Urothelium cell line (cell line): ENCODE measurements at places on chromosomes 3 and 15.
A peak's percentile ranks its signal among the peaks of the same experiment; 100 is the strongest.

DNA sequence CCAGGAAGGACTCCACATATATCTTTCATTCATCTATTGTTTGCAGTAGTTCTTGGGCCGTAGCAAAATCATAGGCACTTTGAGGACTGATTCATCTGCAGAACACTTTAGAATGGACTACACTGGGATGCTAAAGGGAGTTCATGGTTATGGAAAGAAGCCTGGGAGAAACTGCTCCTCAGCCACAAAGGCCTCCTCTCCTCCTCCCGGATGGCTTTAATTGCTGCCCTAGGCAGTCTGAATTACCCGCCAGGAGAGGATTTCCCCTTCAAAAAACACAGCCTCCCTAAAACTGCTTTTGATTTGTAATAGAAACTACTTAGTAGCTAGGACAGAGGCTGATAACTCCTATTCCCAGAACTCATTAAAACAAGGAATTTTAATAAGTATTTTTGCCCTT, 4.6 kb downstream of the TMEM266 start:
- DNase-seq: no peak

- DNase-seq: no peak
Measured at GRCh38 chr3:185311991-185312390, 50.9 kb upstream of the MAP3K13 start.

GRCh38 chr3:192905980-192906678, 11.5 kb downstream of the MB21D2 start:
- DNase-seq: no peak

- DNase-seq: no peak
Measured at GRCh38 chr15:69156736-69157381, 3.6 kb upstream of the GLCE start.

DNA sequence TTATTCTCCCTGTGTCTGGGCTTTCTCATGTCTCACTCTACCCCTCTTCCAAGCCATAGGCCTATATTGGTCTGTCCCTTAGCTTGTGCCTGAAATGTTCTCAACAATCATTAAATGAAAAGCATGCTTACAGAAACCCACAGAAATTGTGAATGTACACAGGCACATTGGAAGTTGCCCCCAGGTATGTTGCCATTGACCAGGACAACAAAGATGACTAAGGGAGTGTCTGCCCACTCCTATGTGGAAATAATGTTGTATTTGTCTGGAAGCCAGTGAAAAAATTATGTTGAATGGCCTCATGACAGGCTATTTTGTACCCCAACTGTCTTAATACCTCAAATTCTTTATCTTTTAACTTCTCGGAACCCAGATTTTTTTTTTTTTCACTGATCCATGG, 102.0 kb downstream of the TPRG1 start:
- no peak for DNase-seq

- DNase-seq: no peak
Measured at GRCh38 chr3:100402256-100402655, 917 bp downstream of the LNP1 start.

GRCh38 chr15:91104111-91104510, 4.1 kb downstream of the SV2B start:
- no peak for DNase-seq

DNA sequence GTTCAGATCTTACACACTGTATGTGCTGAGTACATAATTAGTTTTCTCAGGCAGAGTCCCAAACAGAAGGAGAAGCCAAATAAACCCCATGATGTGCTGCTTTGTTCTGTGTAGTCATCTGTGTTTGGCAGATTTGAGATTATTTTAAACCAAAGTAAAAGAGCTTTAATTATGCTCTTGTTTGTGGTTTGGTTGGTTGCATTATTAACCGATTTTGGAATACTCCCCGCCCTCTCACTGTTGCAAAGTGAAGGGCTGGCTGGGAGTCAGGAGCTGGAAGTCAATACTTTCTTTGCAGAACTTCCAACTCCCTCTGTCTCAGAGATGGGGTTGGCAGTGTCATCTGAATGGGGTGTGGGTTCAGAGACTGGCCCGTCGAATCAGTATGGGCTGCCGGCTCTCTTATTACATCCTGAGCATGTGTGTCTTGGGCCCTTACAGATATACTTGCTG, 34.4 kb downstream of the SLCO3A1 start:
- no peak for DNase-seq

DNA sequence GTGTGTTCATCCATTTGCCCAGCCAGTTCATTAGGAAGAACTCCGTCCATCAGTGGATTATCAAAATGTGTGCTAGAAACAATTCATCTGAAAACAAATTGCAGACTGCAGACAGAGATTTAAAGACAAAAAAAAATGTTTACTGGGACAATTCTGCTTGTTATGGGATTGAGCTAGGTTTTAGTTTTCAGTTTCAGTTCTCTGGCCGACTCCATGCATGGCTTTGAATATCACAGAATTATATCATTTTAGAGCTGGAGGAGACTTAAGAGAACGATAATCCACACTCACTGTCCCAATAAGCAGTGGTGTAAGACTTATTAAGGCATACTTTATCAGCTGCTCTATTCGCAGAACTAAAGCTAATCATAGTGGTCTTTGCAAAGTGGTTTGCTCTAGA, 51.1 kb downstream of the TFG start:
- DNase-seq: no peak

DNA sequence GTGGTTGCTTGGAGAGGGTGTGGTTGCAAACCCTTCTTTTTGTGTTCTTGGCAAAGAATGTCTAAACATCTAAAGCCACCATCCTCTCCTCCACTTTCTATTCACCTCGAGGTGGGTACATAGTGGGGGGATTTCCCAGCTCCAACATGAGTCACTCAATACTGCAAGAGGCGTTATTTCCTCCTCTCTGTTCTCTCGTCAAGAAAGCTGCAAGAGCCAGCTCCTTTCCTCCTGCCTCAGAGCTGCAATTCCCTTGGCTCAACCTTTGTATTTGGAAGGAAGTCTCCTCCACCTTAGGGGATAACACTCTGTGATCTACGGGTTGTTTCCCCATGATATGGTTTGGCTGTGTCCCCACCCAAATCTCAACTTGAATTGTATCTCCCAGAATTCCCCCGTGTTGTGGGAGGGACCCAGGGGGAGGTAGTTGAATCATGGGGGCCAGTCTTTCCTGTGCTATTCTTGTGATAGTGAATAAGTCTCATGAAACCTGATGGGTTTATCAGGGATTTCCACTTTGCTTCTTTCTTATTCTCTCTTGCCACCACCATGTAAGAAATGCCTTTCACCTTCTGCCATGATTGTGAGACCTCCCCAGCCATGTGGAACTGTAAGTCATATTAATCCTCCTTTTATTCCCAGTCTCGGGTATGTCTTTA, 138.4 kb downstream of the PLCL2 start:
- no peak for DNase-seq

DNA sequence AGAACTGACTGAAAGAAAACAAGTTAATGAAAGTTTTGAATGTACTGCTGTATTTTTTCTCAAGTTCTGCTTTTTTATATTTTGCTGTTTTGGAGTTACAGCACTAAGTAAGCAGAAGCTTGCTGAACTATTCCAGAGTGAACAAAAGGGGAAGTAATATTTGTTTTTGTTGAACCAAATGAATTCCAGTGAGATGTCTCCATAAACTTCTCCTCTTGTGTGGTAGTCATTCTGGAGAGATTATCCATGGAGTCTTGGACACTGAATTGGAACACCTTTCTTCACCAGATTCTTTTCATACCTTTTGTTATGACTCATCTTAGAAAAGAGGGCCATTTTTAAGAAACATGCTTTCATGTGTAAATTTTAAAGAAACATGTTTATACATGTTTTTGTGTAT, 8.8 kb downstream of the ANKUB1 start:
- DNase-seq: peak; percentile 48

- DNase-seq: no peak
Measured at GRCh38 chr15:76328106-76328696, 8.4 kb upstream of the ISL2 start.

DNA sequence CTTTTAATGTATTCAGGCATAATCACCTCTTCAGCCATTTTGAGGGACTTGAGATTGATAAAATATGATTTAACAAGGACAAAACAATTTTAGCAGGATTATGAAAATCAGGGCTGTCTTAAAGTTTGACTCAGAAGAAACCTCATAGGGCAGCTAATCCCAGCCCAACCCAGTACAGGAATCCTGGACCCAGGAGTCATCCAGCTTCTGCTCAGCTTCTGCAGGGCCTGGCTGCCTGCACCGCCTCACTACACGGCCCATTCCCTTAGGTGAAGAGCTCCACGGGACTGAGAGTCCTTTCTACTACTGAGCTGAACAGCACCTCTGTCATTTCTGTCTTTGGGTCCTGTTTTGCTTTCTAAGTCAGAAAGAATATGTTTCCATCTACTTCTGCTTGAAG, 37.5 kb downstream of the ARHGAP31 start:
- DNase-seq: no peak

DNA sequence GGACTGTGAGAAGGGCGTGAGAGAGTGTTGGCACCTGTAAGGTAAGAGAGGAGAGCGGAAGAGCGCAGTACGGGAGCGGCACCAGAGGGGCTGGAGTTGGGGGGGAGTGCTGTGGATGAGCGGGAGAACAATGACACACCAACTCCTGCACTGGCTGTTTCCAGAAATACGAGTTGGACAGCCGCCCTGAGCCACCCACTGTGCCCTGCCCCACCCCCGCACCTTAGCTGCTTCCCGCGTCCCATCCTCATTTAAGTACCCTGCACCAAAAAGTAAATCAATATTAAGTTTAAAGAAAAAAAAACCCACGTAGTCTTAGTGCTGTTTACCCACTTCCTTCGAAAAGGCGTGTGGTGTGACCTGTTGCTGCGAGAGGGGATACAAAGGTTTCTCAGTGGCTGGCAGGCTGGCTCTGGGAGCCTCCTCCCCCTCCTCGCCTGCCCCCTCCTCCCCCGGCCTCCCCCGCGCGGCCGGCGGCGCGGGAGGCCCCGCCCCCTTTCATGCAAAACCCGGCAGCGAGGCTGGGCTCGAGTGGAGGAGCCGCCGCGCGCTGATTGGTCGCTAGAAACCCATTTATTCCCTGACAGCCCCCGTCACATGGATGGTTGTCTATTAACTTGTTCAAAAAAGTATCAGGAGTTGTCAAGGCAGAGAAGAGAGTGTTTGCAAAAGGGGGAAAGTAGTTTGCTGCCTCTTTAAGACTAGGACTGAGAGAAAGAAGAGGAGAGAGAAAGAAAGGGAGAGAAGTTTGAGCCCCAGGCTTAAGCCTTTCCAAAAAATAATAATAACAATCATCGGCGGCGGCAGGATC, at the start of gene SOX2:
TSS of gene SOX2 (plus strand) at position 601 of the 811 bp plus-strand sequence. CDS start 436 bp downstream, outside the sequence.
- peak; percentile 92 for DNase-seq

GRCh38 chr15:73935547-73935946, 9.3 kb downstream of the LOXL1 start:
- DNase-seq: no peak

- DNase-seq: peak; percentile 89
Measured at GRCh38 chr3:127035677-127036076, 52.8 kb downstream of the PLXNA1 start.

DNA sequence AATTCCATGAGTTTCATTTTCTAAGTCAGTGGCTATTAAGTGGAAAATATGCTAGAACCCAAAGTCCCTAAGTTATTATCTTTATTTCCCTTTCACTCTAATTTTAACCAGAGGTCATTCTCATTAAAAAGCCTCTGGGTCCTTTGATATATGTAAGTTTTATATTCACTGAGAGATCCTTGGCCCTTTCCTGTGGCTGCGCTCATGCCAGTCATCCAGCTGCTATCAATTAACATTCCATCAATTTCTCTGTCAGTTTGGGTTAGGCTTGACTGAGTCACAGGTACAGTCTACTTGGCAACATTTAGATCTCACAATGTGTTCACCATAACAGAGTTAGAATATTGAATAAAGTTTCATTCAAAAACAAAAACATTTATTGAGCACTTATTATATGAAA, 58.0 kb upstream of the FBN1 start:
- DNase-seq: no peak

DNA sequence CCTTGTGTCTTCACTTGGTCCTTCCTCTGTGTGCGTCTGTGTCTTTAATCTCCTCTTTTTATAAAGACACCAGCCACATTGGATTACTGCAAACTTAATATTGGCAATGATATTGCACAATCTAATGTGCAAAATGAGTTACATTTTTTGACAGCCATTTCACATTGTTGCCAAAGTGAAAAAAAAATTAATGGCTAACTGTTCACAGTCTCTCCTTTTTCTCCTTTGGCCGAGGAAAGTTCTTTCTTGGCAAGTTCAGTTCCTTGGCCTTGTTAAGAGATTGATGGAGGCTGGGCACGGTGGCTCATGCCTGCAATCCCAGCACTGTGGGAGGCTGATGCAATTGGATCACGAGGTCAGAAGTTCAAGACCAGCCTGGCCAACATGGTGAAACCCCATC, 62.2 kb upstream of the ZNF280D start:
- DNase-seq: no peak

DNA sequence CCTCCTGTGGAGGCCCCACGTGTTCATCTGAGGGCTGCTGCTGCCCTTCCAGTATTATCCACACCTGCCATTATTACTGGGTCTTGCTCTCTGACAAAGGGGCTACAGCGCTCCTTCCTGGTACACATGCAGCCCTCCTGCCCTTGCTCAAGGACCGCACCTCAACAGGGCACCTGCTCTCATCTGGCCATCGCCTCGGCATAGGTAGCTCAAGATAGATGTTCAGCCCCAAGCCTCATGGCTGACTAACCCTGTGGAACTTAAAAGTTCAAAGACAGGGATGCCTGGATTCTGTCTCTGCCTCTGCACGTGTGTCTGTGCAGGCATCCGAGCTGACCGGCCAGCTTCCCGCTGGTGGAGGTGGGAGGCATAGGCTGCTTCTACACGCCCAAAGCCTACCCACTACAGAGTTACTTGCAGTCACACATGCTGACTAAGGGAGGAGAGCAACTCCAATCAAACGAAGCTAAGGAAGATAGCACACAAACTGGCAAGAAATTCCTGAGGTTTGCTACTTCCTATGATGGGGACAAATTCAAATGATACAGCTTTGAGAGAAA, 152.5 kb upstream of the ATP10A start:
- no peak for DNase-seq

- peak; percentile 9 for DNase-seq
Measured at GRCh38 chr3:160226026-160226907, 1.0 kb downstream of the C3orf80 start.

DNA sequence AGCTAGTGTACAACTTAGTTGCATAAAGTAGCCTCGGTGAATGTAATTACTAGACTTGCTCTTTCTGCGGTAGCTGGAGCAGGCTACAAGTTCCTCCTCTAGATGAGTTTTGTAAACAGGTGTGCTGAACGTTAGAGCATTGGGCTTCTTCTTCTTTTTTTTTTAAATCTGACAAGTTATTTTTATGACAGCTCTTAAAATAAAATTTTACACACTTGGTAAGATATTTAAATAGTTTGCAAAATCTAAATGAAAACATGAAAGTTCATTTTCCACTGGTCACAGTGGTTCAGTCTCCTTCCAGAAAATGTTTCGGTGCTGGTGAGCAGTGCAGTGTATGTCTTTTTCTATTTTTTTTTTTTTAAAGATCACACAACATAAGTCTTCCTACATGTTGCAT, 3.0 kb downstream of the CCR9 start:
- no peak for DNase-seq

DNA sequence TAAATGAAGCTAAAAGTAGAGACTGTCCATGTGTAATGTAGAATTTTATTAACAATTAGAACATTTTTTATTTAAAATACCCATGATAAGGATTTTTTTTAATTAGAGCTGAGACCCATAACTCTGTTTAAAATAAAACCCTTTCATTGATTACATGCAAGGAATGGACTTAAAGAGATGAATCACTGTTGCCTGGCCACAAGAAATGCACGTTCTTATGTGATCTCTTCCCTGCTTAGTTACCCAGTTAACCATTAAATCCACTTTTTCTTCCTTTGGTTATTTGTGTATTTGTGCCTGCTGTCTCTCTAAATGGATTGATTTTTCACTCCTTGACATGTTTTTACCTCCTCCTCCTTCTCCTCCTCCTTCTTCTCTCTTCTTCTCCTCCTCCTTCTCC, 83.3 kb upstream of the SLITRK3 start:
- no peak for DNase-seq

GRCh38 chr3:966341-966740, 126.5 kb upstream of the CNTN6 start:
- DNase-seq: no peak
